ENCODE measurements at places on chromosomes 6 and 20.

- DNase-seq: no peak
Observed at GRCh38 chr20:50110141-50111047, 2.6 kb downstream of the UBE2V1 start.

DNA sequence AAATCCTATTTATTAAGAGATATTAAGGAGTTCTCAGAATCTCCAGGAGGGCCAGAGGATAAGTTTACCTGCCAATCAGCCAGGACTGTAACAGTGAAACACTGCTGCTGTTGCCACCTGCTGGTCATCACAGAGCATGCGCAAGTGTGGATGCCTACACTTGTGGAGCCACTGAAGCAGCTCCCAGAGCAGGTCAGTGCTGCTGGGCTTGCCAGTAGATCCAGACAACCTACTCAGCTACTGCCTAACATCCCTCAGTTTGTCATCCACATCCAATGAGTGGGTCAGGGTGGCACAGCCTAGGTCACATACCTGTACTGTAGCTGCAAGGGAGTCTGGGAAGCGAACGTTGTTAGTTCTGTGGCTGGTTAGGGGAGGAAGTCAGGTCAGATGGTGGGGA is 18.3 kb upstream of the NHSL1 start:
- no peak for DNase-seq

DNA sequence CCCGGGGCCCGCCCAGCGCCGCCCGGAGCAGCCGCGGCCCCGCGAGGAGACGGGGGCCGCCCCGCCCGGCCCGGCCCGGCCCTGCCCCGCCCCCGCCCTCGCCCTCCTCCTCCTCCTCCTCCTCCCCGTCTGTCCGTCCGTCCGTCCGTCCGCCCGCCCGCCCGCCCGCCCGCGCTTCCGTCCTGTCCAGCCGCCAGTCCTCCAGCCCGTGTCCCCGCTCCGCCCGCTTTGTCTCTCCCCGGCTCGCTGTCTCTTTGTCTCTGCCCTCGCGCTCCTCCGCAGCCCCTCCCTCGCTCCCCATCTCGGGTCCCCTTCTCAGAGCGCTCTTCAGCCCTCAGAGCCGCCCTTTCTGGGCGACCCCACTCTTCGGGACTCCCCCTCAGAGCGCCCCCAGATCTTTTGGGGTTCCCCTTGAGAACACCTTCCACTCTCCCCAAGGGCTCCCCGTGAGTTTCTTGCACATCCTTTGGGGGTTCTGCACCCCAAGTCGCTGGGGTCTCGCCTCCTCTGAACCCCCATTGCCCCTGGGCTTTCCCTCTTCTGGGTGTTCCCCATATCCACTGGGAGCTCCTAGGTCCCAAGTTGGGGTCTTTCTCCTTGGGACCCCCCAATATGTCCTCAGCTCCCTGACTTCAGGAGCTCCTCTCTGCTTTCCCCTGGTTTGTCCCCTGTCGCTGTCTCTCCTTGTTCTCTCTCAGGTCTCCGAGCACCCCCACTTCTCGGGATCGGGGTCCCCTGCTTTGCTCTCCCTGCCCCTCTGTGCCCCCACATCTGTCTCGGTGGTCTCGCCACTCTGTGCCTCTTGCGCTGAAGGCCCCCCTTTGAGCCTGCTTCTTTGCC is 79.5 kb upstream of the MYL9 start:
- DNase-seq: no peak

- DNase-seq: no peak
Observed at GRCh38 chr6:138596126-138596525, 96.8 kb upstream of the NHSL1 start.

DNA sequence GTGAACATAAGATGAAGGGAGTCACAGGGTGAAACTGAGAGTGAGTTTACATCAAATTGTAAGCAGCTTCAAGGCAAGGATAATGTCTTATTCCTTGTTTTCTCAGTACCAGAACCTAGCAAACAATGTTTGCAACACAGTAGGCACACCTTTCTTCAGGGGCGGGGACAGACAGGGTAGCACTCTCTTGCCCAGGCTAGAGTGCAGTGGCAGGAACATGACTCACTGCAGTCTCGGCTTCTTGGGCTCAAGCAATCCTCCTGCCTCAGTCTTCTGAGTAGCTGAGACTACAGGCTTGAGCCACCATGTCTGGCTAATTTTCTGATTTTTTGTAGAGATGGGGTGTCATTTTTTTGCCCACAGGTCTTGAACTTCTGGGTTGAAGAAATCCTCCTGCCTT is 299.8 kb downstream of the CD83 start:
- no peak for DNase-seq

DNA sequence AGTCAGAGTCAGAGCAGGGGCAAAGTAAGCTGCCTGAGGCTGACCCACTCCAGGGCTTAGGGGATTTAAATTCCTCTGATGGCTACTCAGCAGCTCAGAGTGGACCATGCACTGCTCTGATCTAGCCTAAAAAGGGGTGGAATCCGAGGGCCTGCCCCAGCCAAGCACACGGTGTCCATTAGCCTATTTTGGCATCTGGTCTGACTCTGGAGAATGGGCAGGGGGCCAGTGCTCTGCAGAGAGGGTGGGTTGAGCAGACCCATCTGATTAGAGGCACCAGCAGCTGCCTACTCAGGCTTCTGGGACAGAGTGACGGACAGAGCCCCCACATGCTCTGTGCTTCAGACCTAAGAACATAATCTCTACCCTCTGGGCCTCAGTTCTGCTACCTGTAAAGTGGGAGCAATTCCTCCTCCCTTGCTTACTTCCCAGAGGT is 25.9 kb upstream of the TGM2 start:
- no peak for DNase-seq

- DNase-seq: no peak
Observed at GRCh38 chr6:168538892-168539811, 98.2 kb downstream of the SMOC2 start.

DNA sequence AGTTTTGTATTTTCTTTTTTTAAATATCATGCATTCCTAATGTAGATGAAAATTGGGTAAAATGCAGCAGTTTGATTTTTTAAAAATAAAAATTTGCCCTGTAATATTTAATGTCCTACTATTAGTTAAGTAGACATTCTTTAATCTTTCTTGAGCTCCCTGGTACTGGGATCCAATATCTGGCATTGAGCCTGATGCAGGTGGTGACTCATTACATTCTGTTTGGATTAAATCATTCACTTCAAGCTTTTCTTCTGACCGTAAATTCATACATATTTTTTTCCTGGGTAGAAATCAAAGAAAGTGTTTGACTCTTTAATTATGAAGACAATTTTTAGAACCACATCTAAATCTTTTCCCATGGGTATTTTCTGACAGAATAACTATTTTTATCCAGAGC is 768.8 kb upstream of the SLC35B3 start:
- peak; percentile 16 for DNase-seq

DNA sequence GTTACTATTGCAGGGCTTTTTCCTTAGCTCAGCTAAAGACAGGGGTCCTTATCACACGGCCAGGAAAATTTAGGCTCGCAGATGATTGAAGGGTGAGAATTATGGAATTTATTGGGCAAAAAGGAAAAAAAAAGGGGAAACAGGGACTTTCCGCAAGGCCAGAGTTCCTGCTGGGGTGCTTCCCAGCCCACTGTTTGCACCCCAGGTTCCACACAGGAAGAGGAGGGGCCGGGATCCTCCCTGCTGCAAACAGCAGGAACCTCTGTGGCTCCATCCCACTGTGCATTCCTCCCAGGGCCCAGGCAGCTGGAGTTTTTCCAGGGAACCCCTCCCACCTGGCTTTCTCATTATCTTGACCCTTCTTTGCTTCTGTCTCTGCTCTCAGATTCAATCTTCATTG is 35.9 kb upstream of the IL20RA start:
- no peak for DNase-seq

DNA sequence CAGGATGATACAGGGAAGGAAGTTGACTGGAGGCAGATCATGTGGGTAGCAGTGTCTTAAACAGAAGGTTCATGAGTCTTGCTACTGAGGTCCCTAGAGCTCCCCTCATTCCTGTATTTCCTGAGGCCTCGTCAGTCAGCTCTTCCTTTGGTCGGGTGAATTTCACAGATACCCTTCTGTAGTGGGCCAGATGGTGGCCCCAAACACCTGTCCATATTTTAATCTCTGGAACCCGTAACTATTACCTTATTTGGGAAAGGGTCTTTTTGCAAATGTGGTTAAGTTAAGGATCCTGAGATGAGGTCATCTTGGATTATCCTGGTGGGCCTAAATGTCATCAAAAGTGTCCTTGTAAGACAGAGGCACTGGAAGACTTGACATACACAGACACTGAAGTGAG is 9.6 kb downstream of the KCNS1 start:
- no peak for DNase-seq

- DNase-seq: no peak
Observed at GRCh38 chr20:63091901-63092659, 85.3 kb upstream of the BHLHE23 start.

DNA sequence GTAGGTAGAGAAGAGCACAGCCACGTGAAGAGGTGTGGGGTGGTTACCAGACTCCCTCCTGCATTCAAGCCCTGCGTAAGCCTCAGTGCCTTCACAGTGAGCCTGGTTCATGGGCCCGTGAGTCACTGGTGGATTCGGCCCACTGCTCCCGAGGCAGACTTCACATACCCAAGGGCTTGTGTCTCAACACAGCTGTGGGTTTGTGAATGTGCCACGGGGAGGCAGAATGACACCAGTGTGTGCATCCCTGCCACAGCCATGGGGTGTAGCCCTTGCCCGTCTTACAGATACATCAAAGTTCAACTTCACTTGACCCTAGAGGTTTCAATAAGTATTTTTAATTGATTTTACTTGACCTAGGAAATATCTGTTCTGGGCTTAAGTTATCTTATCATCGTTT is 108.5 kb downstream of the MAP3K4 start:
- no peak for DNase-seq

- peak; percentile 94 for DNase-seq
Observed at GRCh38 chr6:80638213-80639055, 532.0 kb downstream of the BCKDHB start.

- DNase-seq: no peak
Observed at GRCh38 chr20:62702013-62702300, 6.7 kb upstream of the NTSR1 start.

- no peak for DNase-seq
Observed at GRCh38 chr20:24353135-24353690, 116.2 kb upstream of the SYNDIG1 start.

GRCh38 chr6:10393544-10394225 is 21.2 kb downstream of the TFAP2A start:
- DNase-seq: no peak

- peak; percentile 24 for DNase-seq
Observed at GRCh38 chr6:66496659-66497058, 789.6 kb upstream of the EYS start.

GRCh38 chr6:3325210-3325609 is 66.5 kb downstream of the PSMG4 start:
- peak; percentile 54 for DNase-seq

DNA sequence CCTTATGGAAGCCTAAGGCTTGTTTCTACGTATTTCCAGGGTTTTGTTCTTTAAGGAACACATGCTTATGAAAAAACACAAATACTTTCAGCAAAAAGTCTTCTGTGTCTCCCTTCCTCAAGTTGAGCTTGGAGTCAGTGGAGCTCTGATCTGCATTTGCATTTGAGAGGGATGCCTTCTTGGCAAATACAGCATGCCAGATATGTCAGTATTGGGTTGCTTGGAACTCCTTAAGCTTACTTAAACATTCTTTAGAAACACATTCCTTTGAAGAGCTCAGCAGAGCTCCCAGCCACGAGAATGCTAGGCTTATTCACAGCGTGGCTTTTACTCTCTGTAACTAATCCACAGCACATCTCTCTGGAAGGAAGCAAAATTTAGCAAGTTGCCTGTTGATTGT is 68.3 kb downstream of the ANKRD6 start:
- DNase-seq: no peak

GRCh38 chr6:98823428-98824161 is 10.8 kb upstream of the POU3F2 start:
- no peak for DNase-seq

DNA sequence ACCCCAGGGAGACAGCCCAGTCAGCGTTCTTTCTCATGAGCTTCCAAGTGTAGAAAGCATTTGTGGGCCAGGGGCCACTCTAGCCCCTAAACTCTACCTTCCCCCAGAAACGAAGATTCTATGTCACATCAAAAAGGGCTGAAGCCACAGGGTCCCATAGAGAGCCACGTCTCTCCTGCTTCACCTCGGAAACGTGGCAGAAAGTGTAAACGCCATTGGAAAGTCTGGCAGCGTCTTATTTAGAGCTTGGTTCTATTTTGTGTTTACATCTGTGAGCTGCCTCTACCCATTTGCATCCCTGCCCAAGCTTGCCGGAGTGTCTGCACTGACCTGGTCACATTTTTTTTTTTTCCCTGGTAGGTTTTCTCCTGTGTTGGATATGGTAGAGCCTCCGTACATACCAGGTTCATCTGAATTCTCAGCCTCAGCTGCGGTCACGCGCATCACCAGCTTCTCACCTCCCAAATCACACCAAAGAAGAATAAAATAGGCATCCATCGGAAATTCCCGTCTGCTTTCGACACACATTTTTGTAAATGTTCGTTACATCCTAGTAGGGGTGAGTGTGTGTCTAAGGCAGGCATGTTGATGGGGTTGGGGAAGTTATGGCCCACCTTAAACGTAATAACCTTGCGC is 62.6 kb downstream of the NPEPL1 start:
- DNase-seq: no peak

- no peak for DNase-seq
Observed at GRCh38 chr6:38134704-38135088, 315.2 kb downstream of the ZFAND3 start.

DNA sequence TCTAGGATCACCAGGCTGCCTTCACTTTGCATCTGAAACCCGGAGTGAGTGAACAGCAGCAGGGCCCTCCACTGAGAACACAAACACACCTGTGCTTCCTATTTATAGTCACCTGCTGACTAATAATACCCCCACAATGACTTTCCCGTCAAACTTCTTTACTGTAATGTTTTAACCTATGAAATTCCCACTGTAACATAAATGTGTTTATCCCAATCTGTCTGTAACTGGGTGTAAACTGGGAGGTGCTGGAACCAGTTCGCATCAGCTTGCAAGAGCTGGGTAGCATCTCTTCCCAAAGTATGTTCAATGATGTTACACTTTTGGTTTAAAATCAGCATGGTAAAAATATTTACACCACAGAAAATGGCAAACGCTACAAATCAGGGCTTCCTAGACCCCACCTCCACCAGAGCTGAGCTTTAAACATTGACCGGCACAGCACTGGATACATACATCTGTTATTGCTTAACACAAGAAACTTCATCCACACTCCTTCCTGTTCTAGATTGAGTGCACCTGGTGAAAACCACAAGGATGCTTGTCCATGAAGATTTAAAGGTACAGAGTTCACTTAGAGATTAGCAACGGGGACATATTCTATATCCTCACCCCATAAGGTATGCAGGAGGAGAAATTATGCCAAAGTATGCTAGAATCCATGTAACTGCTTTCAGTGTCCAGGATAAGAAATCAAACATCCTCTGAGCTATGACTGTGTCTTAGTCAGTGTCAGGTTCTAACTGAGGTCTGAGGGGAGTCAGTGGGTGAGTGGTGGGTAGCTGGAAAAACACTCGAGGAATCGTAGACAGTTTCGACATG is 79.0 kb downstream of the ALDH8A1 start:
- DNase-seq: no peak

GRCh38 chr6:24936641-24937317 is 1.0 kb upstream of the RIPOR2 start:
- no peak for DNase-seq

GRCh38 chr6:52731719-52732118 is 31.6 kb downstream of the GSTA2 start:
- no peak for DNase-seq
